Prostate gland (tissue), 2 donors: ENCODE measurements at places on chromosomes 6 and 20.

GRCh38 chr6:119171864-119172588 lies 93.6 kb upstream of the FAM184A start:
- DNase-seq: no peak

DNA sequence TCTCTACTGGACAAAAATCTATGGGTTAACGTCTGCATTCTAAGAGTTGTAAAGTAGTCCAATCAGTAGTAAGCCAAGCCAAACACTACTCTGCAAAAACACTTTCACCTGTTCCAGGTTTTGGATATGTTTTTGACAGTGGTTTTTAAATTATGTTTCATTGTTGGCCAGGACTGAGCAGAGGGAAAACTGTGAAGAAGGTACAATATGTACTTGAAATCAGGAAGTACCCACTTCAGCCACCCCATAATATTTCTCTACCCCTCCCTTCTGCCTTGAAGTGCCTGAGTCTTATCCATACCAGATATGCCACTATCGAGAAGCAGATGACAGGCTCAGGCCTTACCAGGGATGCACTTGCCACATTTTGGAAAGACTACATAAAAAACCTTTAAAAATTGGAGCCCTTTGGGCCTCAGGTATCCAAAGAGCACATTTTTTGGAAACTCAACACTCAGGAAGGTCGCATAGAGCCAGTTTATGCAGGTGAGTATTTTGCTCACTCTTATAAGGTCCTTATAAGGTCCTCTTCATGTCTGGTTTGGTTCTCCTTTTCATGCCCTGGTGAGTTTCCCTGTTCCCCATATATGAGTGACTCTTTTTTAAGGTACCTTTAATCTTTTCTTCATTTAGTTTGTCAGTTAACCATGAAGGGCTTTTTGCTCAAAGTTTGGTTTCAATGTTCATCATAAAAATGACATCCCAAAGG lies 859.3 kb upstream of the FLRT3 start:
- no peak for DNase-seq

DNA sequence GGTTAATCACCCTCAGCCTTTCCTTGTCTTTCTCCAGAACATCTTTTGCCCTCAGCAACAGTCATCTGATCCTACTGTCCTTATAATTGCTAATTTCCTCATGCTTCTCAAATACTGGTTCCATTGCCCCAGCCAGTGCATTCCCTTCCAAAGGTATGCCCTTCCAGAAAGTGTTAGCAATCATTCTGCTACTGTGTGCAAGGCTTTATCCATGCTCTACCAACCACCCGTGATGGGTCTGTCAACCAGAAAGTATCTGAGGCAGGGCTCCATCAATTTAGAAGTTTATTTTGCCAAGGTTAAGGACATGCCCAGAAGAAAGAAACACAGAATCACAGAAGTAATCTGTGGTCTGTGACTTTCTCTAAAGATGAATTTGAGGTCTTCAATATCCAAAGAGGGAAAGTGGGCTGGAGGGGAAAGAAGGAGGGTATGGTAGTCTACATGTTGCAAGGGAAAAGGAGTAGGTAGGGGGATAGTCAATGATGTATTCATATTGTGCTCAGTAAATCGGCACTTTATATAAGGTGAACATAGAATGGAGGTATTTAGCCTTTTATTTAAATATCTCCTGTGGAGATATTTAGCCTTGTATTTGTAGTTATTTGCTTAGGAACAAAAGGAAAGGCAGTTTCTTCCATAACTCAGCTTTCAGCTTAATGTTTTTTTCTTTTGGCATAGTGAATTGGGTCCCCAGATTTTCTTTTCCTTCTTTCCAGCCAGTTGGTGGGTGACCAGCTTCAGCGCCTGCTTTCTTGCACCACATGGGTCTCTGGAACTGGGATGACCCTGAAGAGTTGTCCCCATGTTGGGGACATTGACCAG lies 35.2 kb upstream of the PAQR8 start:
- no peak for DNase-seq

DNA sequence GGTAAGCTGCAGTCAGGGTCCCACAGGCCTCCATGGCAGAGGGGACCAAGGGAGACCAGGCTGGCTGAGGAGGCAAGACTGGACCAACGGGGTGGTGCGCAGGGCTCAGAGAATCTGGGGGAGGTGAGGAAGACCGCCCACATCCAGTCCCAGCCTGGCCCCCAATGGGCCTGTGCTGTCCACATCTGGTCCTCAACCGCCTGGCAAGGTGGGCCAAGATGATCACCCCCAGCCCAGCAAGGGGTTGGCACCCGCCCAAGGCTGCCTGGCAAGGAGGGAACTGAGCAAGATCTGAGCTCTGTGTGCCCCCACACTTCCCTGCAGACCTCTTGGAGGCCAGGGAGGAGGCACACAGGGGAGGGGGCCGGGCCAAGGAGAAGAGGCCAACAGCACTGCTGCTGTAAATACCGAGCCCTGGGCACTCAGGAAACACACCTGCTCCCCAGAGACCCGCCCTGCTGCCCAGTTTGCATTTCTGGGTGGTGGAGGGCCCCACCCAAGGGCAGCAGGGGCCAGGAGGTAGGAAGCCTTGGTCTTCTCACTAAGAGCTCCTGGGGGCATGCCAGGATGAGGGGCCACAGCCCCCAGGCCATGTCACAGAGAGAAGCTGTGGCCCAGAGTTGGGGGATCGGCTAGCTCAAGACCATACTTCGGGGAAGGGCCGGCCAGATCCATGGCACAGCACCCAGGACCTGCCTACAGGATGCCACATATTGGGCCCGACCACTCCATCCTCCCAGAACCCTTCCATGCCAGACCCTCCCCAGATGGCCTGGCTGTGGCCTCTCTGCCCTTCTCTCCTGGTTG lies 109.6 kb downstream of the ASXL1 start:
- DNase-seq: no peak

DNA sequence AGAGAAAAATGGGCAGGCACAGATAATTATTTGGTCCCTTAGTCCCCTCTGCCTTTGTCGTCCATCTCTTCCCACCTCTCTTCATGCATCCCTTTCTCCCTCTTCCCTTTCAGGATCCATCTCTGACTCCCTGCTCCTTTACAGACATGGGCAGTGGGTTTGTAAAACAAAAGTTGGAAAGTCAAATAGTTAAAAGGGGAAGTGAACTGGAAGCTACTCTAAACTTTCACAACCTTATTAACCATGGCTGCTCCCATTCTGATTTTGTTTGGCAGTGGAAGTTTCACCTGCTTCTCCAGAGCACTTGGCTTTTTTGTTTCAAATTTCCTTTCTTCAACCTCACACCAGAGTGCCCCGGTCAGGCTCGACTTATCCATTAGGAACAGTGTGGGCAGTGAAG lies 1.2 kb downstream of the HLA-DQA2 start:
- DNase-seq: no peak

- DNase-seq: no peak
Measured at GRCh38 chr6:136171231-136171630, 78.9 kb downstream of the MTFR2 start.
